Mammary epithelial cell (primary cell): ENCODE measurements at places on chromosomes 1 and 21. TPM values are rescaled to one million over a fixed set of nuclear protein-coding genes. Genes with fewer than 3 reads are reported as not detected.
A peak's percentile ranks its signal among the peaks of the same experiment; 100 is the strongest.

Gene FLVCR1
- 8.6 and 8.8 TPM in 2 replicates for total RNA-seq

Gene KCNK1
- 20.6 and 35.6 TPM in 2 replicates for total RNA-seq

Gene APP
- total RNA-seq: 1,289 TPM

DNA sequence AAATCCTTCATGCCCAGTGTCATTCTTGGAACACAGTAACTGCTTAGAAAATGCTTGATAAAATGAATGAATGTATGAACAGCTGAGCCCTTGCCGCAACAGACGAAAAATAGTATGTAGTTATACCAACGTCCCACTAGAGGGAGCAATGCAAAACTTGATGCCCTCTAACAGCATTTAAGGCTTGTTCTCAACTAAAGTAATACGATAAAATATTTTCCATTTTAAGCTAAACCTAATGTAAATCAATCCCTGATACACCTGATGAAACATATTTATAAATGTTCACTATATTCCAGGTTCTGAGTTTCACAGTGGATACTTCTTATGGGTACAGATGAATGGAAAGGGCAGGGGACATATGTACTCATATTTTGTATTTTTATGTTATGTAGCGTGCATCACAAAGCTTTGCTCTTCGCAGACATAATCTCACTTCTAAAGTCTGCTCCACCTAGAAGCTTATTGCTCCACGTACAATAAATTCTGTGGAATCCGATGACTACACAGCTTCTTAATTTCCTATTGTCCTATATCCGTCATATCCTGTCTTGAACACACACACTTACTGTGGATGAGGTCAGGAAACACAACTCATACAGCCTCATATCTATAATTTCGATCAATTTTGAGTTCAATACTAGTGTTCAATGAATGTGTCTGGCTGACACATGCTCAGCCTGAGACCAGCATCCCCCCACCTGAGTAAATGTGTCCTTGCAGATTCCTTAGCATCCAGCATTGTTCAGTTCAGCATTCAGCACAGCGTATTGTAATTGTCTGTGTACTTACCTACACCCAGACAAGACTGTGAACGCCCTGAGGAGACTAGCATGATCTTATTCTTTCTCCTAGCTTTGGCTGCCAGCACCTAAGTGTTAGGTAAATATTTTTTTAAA is 4.4 kb upstream of the UTP25 start:
- DNase-seq: peak; percentile 95

DNA sequence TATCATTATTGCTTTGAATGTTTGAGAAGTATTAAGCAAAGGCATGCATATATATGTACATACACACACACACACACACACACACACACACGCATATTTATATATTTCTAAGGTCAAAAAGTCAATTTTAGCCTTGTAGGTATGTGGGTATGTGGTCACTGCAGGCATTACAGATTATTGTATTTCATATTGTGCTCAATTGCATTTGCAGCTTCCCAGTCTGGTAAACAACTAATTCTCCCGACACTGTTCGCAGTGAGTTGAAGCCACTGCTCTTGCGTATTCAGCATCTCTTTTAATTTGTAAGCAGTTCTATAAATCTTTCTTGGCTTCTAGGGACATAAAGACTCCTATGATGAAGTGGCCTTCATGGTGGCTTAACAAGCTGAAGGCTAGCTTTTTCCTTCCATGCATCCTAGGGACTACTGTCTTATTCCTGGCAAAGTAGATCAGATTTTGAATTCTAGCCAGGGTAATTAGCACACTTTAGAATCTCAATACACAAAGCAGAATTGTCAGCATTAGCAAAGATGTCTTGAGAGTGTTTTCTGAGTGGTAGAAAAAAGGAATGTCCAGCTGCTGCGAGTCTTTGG is 368.6 kb upstream of the NEGR1 start:
- DNase-seq: no peak

- DNase-seq: no peak
Measured at GRCh38 chr1:171814692-171815091, 26.6 kb upstream of the DNM3 start.

DNA sequence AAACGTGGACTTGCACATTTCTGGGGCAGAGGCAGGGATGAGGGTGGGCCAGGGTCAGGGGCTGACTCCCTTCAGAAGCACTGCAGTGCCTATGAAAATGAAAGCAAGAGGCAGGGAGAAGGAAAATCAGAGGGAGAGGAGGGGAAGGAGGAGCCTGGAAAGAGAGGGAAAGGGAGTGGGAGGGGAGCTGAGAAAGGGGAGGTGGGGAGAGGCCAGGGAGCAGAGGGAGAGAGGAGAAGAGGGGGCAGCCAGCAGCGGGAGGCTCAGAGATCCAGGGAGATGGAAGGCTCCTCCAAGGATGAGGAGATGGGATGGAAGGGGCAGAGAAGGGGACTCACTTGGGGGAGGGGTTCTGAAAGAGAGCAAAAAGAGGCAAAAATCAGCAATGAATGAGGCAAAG is 96.3 kb upstream of the KLHDC7A start:
- DNase-seq: no peak

GRCh38 chr1:224731633-224732032 is 115.5 kb downstream of the CNIH3 start:
- DNase-seq: no peak

- DNase-seq: no peak
Measured at GRCh38 chr21:44700101-44701022, 3.4 kb downstream of the KRTAP10-12 start.

GRCh38 chr1:3717715-3718601 is 34.3 kb upstream of the CCDC27 start:
- DNase-seq: no peak

DNA sequence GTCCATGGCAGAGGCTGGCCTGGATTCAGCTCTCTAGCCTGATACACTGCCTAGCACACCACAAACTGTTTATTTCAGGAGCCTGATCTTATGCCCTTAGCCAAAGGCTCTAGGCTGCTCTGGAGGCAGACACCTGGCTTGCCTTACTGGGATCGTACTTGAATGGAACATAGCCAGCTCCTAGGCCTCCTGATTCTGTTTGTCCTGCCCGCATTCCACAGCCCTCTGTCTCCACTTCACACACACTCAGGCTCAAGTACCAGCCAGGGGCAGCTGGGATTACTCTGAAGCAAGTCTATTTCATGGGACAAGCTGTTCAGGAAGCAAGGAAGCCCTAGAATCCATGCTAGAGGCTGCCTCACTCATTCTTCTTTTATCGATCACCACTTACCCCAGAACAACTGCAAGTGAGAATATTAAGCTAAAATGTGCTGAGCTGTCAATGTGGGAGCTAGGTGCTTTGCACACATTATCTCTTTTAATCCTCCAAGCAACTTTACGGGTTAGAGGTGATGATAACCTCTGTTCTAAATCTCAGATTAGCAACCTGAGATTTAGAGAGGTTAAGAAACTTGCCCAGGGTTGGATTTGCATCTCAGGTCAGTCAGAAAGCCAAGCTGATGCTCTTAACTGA is 31.1 kb upstream of the CYP4B1 start:
- DNase-seq: no peak
